Right lung (tissue), 10 donors: ENCODE measurements at places on chromosomes 3 and 15.

DNA sequence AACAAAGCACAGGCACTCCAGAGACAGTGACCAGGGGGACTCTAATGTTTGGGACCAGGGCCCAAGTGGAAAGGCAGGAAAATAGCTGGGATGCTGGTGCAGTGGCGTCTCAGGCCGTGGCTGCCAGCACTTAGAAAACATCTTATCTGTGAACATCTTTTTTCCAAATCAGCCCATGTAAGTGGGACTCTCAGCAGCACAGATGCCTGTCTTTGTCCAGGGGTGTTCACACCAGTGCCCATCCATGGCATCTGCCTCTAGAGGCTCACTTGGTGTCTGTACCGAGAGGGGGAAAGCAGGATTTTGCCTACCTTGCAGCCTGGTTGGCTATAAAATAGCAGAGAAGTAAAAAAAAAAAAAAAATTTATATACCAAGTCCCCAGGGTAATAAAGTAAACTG lies 26.7 kb downstream of the SLC12A8 start:
- no peak for DNase-seq

- no peak for DNase-seq
Observed at GRCh38 chr3:126997455-126998038, 14.6 kb downstream of the PLXNA1 start.

DNA sequence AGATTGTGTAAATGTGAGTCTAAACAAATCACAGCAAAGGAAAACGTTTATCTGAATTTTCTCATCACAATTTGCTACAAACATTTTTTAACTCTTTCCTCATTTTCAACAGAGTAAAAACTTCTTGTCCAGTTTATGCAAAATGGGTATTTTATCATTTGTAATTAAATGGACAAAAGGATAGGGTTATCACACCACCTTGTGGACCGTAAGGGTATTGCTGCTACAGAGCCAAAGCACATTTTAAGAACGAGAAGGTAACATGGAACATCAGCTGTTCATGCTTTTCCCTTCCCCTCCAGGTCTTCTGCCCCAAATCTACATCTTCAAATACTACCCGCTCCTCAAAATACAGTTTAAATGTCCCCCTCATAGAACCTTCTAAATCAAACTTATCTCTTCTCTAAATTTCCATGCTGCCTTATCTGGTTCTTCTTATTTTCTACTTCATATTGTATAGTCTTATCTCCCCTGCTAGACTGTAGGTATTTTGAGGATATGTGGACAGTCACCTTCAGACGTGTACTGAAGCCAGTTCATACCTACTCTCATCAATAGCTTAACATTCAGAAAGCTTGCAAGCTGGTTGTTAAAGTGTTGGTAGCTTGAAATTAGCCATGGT lies 12.8 kb upstream of the SETMAR start:
- DNase-seq: no peak

GRCh38 chr3:3448468-3448867 lies 269.0 kb upstream of the CRBN start:
- DNase-seq: no peak
